Breast epithelium (tissue), 4 donors: ENCODE measurements at places on chromosomes 7 and 10. TPM values are rescaled to one million over a fixed set of nuclear protein-coding genes. Genes with fewer than 3 reads are reported as not detected.
A peak's percentile ranks its signal among the peaks of the same experiment; 100 is the strongest.

Gene EPO
- total RNA-seq, result not detected

Gene TACC2
- total RNA-seq, result 28.5 TPM

Gene PITX3
- not detected for total RNA-seq

Gene HPS1
- total RNA-seq, result 61.8 TPM

GRCh38 chr10:35225204-35225603 lies 98.6 kb downstream of the CREM start:
- H3K36me3 ChIP-seq, result no peaks in the 10 kb centered on the region
- DNase-seq, result no peak
- H3K27ac ChIP-seq, result no peak overlapping the region
- H3K4me3 ChIP-seq, result no peak overlapping the region

- no peaks in the 10 kb centered on the region for H3K4me1 ChIP-seq
- H3K27me3 ChIP-seq, result no peaks in the 10 kb centered on the region
- no peak overlapping the region for H3K27ac ChIP-seq
- DNase-seq, result peak; percentile 35
Measured at GRCh38 chr7:150949564-150949963, 28.6 kb downstream of the KCNH2 start.

- no peaks in the 10 kb centered on the region for H3K4me1 ChIP-seq
- no peak for DNase-seq
- H3K27me3 ChIP-seq, result no peaks in the 10 kb centered on the region
- no peaks in the 10 kb centered on the region for H3K36me3 ChIP-seq
Measured at GRCh38 chr7:12570168-12570533, 369 bp upstream of the SCIN start.

DNA sequence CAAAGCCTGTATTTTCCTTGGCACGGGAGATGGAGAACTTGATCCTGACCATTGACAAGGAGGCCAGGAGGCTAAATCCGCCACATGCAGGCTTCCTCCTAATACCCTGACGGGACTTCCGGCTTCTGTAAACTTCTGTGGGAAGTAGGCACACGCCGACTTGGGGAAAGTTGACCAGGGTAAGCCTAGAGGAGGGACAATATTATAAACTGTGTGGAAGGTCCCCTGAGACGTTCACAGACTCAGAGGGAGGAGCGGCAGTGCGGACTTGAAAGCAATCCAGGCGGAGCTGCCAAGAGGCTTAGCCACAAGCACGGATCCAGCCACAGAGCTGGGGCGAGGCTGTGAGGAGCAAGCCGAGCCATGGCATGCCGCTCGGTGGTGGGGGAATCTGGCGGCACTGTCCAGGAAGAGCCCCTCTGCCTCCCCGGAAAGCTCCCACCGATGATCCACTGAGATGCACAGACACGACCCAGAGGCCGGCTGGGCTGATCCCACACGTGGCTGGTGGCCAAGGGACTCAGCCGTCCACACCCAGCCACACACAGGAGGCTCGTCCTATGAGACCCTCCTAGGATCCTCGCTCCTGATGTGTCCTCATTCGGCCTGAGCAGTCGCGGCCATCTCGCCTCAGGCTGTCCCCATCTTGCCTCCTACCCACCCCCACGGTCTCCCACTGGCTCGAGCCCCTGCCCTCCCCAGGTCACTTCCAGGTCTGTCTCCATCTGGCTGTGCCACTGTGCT lies 40.0 kb upstream of the INSIG1 start:
- H3K4me3 ChIP-seq, result peak overlapping the region; percentile 59
- no peaks in the 10 kb centered on the region for H3K36me3 ChIP-seq
- no peaks in the 10 kb centered on the region for H3K4me1 ChIP-seq
- no peaks in the 10 kb centered on the region for H3K27me3 ChIP-seq

DNA sequence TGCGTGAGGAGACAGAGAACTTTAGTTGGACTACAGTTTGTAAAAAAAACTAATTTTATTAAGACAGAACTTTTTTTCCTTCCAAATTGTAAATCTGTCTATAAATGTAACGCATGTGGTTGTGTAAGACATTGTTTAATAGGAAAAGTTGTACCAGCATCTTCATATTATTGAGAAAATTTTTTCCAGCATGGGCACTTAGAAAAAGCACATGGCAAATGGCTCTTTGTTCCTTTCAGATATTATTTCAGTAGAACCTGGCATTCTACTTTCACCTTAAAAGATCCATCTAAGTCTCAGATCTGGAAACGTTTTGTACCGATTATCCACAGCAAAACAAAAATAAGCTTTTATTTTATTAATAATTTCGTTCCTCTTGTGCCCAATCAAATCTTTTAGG lies 43.2 kb downstream of the ZRANB1 start:
- DNase-seq, result no peak
- H3K4me3 ChIP-seq, result no peak overlapping the region
- no peaks in the 10 kb centered on the region for H3K4me1 ChIP-seq
- H3K36me3 ChIP-seq, result no peaks in the 10 kb centered on the region

DNA sequence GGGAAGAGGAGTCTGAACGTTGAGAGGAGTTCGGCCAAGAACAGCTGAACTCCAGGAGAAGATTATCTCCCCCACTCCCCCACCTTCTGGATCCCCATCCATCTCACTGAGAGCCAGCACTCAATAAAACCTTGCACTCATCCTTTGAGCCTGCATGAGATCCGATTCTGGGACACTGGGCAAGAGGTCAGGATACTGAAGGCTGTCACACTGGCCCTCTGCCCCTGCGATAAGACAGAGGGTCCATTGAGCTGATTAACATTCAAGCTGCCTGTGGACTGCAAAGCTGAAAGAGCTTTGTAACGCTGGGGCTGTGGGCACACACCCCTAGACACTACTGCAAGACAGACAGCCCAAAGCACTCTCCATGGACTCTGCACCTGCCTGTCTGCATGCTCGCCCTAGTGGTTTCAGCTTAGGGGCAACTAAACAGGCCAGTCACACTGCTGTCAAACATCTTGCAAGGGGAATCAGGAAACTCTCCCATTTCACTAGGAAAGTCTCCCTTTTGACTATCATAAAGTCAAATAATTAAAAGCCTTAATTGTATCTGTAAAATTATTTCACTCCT lies 42.3 kb upstream of the CNTNAP2 start:
- H3K36me3 ChIP-seq, result no peaks in the 10 kb centered on the region
- DNase-seq, result no peak
- H3K4me1 ChIP-seq, result no peaks in the 10 kb centered on the region
- H3K27me3 ChIP-seq, result no peaks in the 10 kb centered on the region

DNA sequence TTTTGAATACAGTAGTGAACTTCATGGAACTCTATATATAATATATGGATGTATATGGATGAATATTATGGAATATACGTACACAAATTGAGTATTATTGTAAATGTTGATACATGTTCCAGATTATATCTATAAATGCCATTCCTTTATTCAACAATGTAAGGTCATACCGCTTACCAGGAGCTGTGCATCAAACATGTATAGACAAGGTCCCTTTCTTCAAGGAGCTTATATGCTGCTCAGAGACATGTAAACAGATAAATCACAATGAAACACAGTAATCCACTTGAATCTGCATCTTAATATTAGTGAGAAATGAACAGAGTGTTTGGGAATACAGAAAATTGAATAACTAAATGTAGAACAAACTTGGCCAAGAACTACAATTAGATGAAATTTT lies 898 bp upstream of the SEM1 start:
- H3K4me3 ChIP-seq, result no peak overlapping the region
- no peaks in the 10 kb centered on the region for H3K36me3 ChIP-seq
- no peak for DNase-seq
- H3K27me3 ChIP-seq, result no peaks in the 10 kb centered on the region

DNA sequence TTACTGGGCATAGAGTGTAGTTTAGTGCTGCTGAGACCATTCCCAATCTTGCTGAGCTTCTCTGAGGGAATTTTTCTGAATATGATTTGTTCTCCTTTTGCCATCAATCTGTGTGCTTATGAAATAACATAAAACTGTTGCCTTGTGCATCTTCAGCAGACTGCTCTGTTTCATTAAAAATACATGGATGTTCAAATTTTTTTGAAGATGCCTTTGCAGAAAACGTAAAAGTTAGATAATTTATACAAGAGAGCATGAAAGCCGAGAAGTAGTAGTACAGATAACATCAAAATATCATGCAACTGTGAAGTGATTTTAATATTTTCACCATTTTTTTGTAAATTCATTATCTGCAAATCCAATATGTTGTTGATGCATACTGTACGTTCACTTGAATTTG lies 174.7 kb upstream of the CSTF2T start:
- no peaks in the 10 kb centered on the region for H3K27me3 ChIP-seq
- DNase-seq, result no peak
- no peaks in the 10 kb centered on the region for H3K36me3 ChIP-seq
- no peak overlapping the region for H3K4me3 ChIP-seq
- no peak overlapping the region for H3K27ac ChIP-seq
- H3K4me1 ChIP-seq, result no peaks in the 10 kb centered on the region

DNA sequence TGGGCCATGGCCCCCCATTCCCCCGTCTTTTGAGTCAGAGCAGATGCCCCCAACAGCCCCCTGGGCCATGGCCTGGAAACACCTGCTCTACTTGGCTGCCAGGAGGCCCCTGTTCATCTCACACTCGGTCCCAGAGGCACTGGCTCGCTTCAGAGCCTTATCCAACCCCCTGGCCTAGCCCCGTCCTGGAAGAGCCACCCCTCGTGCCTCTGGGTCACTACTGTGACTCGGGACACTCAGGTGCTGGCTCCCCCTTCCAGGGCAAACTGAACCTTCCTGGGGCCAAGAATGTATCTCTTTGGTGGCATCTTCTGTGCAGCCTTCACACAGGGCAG lies 7.0 kb downstream of the POLR2J start:
- no peak overlapping the region for H3K4me3 ChIP-seq
- DNase-seq, result peak; percentile 45
- H3K4me1 ChIP-seq, result no peaks in the 10 kb centered on the region
- no peaks in the 10 kb centered on the region for H3K27me3 ChIP-seq
- H3K27ac ChIP-seq, result no peak overlapping the region
- no peaks in the 10 kb centered on the region for H3K36me3 ChIP-seq

GRCh38 chr7:130273081-130273932 lies 6.6 kb downstream of the CPA2 start:
- DNase-seq, result no peak
- no peaks in the 10 kb centered on the region for H3K36me3 ChIP-seq
- peak overlapping the region; percentile 48 for H3K27ac ChIP-seq
- H3K4me1 ChIP-seq, result no peaks in the 10 kb centered on the region
- H3K27me3 ChIP-seq, result no peaks in the 10 kb centered on the region

GRCh38 chr10:71093531-71093930 lies 118.8 kb upstream of the UNC5B start:
- no peaks in the 10 kb centered on the region for H3K36me3 ChIP-seq
- DNase-seq, result no peak
- no peak overlapping the region for H3K4me3 ChIP-seq
- H3K27me3 ChIP-seq, result no peaks in the 10 kb centered on the region

DNA sequence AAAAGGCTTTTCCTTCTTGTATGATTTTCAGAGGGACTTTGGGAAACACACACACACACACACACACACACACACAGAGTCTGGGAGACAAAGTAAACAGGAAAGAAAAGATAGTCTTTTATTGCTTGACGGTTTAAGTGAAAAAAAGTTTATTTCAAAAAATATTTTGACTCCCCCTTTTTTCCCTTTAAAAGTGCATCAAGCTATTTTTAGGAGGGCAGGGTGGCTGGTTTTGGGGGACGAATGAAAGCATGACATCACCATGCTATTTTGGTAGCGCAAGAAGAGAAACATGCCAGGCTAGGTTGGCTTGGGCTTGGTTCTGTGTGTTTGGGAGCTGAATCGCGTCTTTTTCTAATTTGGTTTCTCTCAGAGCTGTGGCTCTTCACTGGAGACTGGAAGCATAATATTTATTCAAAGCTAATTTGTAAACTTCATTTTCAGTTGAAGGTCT lies 129.2 kb downstream of the BAMBI start:
- no peak for DNase-seq
- H3K4me1 ChIP-seq, result no peaks in the 10 kb centered on the region
- no peak overlapping the region for H3K4me3 ChIP-seq
- no peaks in the 10 kb centered on the region for H3K36me3 ChIP-seq
- no peaks in the 10 kb centered on the region for H3K27me3 ChIP-seq

DNA sequence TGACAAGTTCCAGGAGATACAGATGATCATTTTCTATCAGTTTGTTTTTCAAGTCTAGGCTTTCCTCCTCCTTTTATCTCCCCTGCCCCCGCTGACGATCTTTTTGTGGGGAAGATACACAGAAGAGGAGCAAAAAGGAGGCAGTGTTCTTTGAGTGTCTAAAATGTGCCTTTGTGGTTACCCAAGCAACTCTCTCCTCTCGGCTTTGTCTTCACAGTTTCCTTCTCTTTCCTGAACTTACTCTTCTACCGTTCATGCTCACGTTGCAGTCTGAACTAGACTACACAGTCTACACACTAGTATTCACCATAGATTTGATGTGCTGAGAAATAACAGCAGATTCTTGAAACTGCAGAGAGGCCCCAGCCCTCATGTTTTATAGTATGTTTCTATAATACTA lies 23.6 kb downstream of the CEP41 start:
- no peaks in the 10 kb centered on the region for H3K27me3 ChIP-seq
- no peak for DNase-seq
- no peak overlapping the region for H3K4me3 ChIP-seq
- no peak overlapping the region for H3K27ac ChIP-seq

DNA sequence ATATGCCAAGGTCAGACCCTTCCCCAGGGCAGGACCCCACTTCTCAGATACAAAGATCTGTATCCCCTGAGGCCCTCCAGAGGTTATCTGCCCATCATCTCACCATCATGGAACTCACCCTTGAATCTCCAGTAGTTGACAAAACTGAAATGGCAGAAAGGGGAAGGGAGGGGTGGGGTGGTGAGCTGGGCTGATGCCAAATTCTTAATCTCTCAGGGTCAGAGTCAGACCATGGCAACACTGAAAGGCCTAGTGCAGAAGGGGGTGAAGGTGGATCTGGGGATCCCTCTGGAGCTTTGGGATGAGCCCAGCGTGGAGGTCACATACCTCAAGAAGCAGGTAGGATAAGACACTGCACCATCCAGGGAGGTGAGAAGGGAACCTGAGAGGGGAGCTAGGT lies 3.1 kb downstream of the CNPY4 start:
- H3K4me1 ChIP-seq, result peaks cover 3% of the 10 kb centered on the region
- H3K36me3 ChIP-seq, result no peaks in the 10 kb centered on the region
- DNase-seq, result no peak
- peak overlapping the region; percentile 15 for H3K27ac ChIP-seq
- no peaks in the 10 kb centered on the region for H3K27me3 ChIP-seq
- no peak overlapping the region for H3K4me3 ChIP-seq

- H3K27me3 ChIP-seq, result no peaks in the 10 kb centered on the region
- no peaks in the 10 kb centered on the region for H3K4me1 ChIP-seq
- no peak overlapping the region for H3K27ac ChIP-seq
- no peak for DNase-seq
- H3K36me3 ChIP-seq, result no peaks in the 10 kb centered on the region
Measured at GRCh38 chr7:122628651-122629411, 70.1 kb downstream of the RNF133 start.
